ENCODE measurements at places on chromosomes 16 and 17. TPM values are rescaled to one million over a fixed set of nuclear protein-coding genes. Genes with fewer than 3 reads are reported as not detected.

NAGLU gene
- 12.7 TPM for total RNA-seq

UNKL gene
- 88.5 TPM for total RNA-seq

SRP68 gene
- total RNA-seq = 101 TPM

HBZ gene
- not detected for total RNA-seq

MYL4 gene
- total RNA-seq = not detected

DNA sequence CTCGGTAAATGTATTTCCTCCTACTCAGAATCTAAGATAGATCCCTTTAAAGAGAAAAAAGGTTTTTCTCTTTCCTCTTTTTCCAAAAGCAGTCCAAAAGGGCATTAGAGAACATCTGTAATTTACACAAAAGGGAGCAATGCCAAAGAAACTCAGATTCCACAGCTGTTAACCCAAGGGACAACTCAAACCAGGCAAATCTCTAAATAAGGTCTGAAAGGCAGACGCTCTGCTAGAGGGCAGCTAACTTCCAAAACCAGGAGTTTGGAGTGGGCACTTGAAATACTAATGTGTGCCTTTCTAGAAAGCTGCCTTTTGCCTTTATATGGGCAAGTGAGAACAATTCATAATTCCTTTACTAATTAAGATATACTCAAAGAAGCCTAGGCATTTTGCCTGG is 435.7 kb downstream of the ZFHX3 start:
- no peaks in the 10 kb centered on the region for H3K4me1 ChIP-seq
- no peaks in the 10 kb centered on the region for H3K36me3 ChIP-seq
- H3K27me3 ChIP-seq = no peaks in the 10 kb centered on the region
- H3K27ac ChIP-seq = no peak overlapping the region
- H3K4me3 ChIP-seq = no peak overlapping the region

DNA sequence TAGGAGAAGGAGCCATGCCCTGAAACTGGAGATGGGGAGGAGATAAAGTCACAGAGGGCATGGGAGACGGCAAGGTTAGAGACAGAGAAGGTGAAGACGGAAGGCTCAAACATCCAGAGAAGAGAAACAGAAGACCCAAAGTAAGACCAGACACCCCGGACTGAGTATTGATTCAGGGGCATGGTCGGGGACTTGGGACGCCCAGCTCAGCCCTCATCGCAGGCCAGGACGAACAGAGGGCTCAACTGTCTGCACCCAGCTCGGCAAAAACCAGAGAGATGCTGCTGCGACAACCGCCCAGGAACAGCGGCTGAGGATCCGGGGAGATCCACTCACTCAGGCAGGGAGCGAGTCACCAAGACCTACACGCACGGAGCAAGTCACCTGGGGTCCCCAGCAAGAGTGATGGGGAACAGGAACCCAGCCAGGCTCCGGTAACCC is 999 bp downstream of the XYLT1 start:
- no peaks in the 10 kb centered on the region for H3K36me3 ChIP-seq
- DNase-seq = no peak
- no peak overlapping the region for H3K4me3 ChIP-seq
- peaks cover 32% of the 10 kb centered on the region for H3K27me3 ChIP-seq
- no peak overlapping the region for H3K27ac ChIP-seq

DNA sequence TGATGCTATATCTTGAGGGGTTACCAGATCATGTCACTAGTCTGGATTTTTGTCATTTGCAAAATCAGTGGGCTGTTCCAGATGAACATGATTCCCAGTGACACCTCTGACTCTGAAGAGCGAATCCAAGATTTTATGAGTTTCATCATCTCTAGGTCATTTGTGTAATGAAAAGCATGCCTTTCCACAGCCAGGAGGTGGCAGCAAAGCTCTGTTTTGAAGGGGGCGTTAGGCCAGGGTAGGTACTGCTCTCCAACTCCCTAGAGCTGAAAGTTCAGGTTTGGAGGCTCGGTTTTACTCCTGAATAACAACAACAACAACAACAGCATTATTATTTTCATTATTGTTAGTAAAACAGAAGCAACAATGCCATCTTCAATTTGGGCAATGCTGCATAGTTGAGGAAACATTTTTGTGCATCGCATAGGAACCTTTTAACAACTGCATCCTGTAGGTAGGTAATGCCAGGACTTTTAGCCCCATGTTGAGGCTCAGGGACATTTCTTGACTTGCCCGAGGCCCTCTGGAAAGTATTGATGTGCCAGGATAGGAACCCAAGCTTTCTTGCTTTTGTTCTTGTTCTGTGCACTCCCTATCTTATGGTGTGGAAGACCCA is 77.0 kb downstream of the MYH13 start:
- peaks cover 5% of the 10 kb centered on the region for H3K27me3 ChIP-seq
- no peak overlapping the region for H3K27ac ChIP-seq
- no peak overlapping the region for H3K4me3 ChIP-seq
- no peaks in the 10 kb centered on the region for H3K36me3 ChIP-seq
- DNase-seq = peak; percentile 76

DNA sequence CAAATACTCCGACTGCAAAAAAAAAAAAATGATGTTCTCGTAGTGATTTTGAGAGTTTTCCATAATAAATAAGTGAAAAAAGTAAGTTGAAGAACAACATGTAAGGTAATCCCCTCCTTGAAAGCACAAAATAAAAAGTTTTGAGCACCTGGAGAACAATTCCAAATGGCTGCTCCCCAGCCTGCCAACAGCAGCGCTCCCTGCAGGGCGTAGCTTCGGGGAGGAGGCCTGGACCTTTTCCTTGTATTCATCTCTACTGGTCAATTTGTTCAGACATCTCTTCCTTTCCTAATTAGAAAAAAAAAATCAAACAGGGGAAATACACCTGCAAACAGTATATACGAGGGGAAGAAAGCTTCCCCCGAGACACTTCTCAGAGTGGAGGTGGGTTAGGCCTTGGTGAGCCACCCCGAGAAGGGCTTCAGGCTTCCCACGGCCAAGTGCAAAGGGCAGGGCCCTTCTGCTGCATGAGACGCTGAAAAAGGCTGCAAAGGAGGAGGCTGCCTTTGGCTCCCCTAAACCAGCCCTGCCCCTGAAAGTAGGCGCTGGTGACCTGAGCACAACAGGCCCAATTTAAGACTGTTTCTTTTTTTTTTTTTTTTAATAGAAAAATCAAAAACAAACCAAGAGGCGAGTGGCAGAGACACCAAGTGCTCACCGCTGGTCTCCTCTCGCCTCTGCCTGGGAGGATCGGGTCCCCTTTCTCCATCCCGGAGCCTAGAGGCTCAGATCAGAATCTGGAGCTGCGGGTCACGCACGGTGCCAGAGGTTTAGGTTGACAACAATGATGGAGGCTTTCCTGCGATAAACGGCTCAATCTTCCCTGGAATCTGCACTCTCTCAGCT is 193.1 kb upstream of the FOXF1 start:
- no peaks in the 10 kb centered on the region for H3K4me1 ChIP-seq
- H3K36me3 ChIP-seq = no peaks in the 10 kb centered on the region
- DNase-seq = no peak
- H3K27ac ChIP-seq = no peak overlapping the region
- peaks cover 48% of the 10 kb centered on the region for H3K27me3 ChIP-seq

GRCh38 chr17:61352781-61353491 is 46.7 kb upstream of the TBX2 start:
- no peak overlapping the region for H3K27ac ChIP-seq
- H3K36me3 ChIP-seq = no peaks in the 10 kb centered on the region
- DNase-seq = no peak
- no peak overlapping the region for H3K4me3 ChIP-seq

DNA sequence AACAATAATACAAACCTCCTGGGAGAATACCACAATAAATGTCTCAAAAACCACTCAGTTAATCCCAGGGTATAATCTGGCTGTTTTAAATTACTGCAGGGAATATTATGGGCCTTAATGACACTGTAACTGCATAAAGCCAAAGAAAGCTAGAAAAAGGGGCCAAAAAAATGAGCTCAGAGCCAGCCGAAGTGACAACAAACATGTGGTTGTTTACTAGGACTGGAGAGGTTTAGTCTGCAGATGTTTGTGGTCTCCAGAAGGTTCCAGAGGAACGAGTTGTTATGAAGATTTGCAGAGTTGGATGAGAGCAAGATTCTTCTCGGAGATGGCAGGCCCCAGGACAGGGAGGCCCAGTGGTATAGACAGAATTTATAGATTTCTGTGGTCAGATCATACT is 97.1 kb upstream of the AKTIP start:
- DNase-seq = no peak
- no peaks in the 10 kb centered on the region for H3K27me3 ChIP-seq
- no peaks in the 10 kb centered on the region for H3K36me3 ChIP-seq
- H3K27ac ChIP-seq = no peak overlapping the region
- peaks cover 5% of the 10 kb centered on the region for H3K4me1 ChIP-seq
- no peak overlapping the region for H3K4me3 ChIP-seq

GRCh38 chr16:9107025-9107970 is 15.9 kb downstream of the HAPSTR1 start:
- H3K27me3 ChIP-seq = no peaks in the 10 kb centered on the region
- H3K36me3 ChIP-seq = peaks cover 97% of the 10 kb centered on the region
- H3K4me1 ChIP-seq = peaks cover 34% of the 10 kb centered on the region
- no peak overlapping the region for H3K27ac ChIP-seq

- no peak for DNase-seq
- H3K4me3 ChIP-seq = no peak overlapping the region
- H3K27me3 ChIP-seq = no peaks in the 10 kb centered on the region
- H3K36me3 ChIP-seq = no peaks in the 10 kb centered on the region
Measured at GRCh38 chr17:71184716-71185115, 936.1 kb upstream of the SOX9 start.

GRCh38 chr17:48718227-48718760 is 4.0 kb downstream of the PRAC1 start:
- H3K27me3 ChIP-seq = no peaks in the 10 kb centered on the region
- no peaks in the 10 kb centered on the region for H3K36me3 ChIP-seq
- peak overlapping the region; percentile 72 for H3K4me3 ChIP-seq
- peak; percentile 75 for DNase-seq
- H3K4me1 ChIP-seq = peaks cover 32% of the 10 kb centered on the region
- H3K27ac ChIP-seq = peak overlapping the region; percentile 98

DNA sequence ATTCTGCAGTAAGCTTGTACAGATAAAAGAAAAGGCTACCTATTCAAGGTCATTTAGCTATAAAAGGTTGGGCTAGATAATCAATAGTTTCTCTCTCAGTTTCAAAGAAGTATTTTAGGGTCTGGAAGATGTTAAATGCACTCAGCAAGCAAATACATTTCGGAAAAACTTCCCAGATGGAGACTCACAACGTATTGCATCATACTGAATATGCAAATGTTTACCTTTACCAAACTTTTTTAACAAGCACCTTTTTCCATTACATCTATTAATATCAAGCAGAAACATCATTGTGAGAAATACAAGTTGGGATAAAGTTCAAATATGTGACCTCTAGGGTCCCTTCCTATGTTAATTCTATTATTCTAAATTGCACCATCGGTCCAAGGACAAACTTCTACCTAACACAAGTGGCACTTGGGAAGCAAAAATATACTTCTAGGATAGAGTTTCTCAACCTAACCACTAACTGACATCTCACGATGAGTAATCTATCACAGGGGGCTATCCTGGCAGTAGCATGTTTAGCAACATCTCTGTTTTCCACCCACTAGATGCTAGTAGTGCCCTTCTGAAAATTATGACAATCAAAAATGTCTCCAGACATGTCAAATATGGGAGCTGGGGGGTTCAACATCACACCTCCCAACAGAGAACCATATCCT is 14.5 kb downstream of the KANSL1 start:
- DNase-seq = no peak
- H3K27me3 ChIP-seq = no peaks in the 10 kb centered on the region
- H3K4me1 ChIP-seq = peaks cover 36% of the 10 kb centered on the region
- no peak overlapping the region for H3K27ac ChIP-seq
- H3K36me3 ChIP-seq = no peaks in the 10 kb centered on the region

DNA sequence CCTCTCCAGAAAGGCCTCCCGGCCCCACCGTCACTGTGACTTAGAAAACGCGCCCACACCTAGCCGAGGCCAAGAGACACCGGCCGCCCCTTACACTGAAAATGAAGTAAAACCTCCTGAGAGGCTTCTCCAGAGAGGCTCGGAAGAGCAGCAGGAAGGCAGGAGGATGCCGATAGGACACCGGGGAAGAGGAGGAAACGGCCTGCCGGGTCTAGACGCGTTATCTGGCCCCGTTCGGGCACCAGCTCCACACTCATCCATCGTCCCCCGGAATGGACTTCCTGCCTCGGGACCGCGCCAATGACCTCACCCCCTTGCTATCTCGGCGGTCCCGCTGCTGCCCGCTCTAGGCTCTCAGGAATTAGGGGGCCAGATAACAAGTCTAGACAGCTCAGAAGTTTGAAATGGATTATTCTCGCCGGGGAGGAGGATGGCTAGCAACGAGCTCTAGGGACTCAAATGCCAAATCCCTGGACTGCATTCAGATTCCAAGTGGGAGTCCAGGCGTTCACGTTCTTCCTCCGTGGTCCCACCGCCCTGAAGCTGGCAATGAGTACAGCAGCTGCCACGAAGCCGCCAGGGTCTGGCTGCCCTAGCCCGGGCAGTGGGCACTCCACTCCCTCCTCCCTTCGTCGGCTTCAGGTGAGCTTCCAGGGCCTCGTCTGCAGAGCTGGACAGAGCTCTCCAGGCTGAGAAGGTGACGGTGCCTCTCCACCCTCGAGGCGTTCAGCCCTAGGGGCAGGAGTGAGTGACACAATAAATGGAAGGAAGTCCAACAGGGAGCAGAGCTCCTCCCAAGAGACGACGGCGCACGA is 350.9 kb downstream of the FOXL1 start:
- no peaks in the 10 kb centered on the region for H3K36me3 ChIP-seq
- H3K27me3 ChIP-seq = peaks cover 13% of the 10 kb centered on the region
- H3K4me3 ChIP-seq = no peak overlapping the region
- DNase-seq = no peak
- H3K4me1 ChIP-seq = no peaks in the 10 kb centered on the region

GRCh38 chr17:69723741-69724140 is 309.2 kb downstream of the MAP2K6 start:
- DNase-seq = no peak
- H3K4me3 ChIP-seq = no peak overlapping the region
- H3K27me3 ChIP-seq = no peaks in the 10 kb centered on the region

- H3K4me1 ChIP-seq = no peaks in the 10 kb centered on the region
- H3K36me3 ChIP-seq = peaks cover 26% of the 10 kb centered on the region
- DNase-seq = no peak
Measured at GRCh38 chr16:85788819-85789218, 10.5 kb downstream of the EMC8 start.

- no peaks in the 10 kb centered on the region for H3K36me3 ChIP-seq
- no peaks in the 10 kb centered on the region for H3K27me3 ChIP-seq
- DNase-seq = no peak
- H3K4me3 ChIP-seq = no peak overlapping the region
- no peaks in the 10 kb centered on the region for H3K4me1 ChIP-seq
Measured at GRCh38 chr17:35018814-35019213, 38.5 kb downstream of the LIG3 start.

DNA sequence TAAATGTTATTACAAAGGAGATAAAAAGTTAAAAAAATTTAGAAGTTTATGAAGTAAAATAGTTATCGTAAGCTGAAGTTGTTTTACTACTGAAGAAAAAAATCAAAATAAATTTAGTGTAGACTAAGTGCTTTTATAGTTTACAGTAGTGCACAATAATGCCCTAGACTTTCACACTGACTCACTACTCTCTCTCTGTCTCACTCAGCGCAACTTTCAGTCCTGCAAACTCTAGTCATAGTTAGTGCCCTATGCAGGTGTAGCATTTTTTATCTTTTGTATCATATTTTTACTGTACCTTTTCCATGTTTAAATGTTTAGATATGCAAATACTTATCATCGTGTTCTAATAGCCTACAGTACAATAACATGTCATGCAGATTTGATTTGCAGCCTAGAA is 17.7 kb upstream of the TOM1L1 start:
- no peaks in the 10 kb centered on the region for H3K27me3 ChIP-seq
- no peaks in the 10 kb centered on the region for H3K4me1 ChIP-seq
- no peak for DNase-seq
- H3K27ac ChIP-seq = no peak overlapping the region
